IPS DF 19.7 (cell line): ENCODE measurements at places on chromosomes 3 and 15.

GRCh38 chr3:26260139-26260538, 362.4 kb upstream of the LRRC3B start:
- no peak for DNase-seq

DNA sequence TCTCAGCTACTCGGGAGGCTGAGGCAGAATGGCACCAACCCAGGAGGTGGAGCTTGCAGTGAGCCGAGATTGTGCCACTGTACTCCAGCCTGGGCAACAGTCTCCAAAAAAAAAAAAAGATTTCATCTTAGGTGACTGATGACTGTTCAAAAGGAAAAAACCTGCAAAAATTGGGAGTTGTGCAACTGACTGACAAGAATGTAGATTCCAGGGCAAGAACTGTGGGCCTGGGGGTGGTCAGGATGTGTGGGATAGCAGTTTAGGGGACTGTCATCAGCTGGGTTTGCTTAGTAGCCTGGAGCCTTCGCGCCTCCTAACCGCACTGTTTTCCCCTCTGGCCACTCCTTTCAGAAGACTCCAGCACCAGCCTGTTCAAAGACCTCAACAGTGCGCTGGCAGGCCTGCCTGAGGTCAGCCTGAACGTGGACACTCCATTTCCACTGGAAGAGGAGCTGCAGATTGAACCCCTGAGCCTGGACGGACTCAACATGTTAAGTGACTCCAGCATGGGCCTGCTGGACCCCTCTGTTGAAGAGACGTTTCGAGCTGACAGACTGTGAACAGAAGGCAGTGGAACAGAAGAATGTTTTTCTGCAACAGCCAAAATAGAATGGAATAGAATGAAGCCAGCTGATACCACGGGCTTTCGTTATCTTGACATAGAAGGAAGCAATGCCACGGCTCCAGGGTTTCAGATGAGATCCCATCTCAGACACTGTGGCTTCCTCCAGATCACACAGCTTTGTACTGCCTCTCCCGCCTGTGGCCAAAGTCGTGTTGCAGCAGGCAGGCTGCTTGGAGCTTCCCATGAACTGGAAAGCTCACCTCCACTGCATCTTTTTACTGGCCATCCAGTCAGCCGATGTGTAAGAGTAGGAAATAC, 75.3 kb upstream of the BLM start:
- DNase-seq, result no peak

DNA sequence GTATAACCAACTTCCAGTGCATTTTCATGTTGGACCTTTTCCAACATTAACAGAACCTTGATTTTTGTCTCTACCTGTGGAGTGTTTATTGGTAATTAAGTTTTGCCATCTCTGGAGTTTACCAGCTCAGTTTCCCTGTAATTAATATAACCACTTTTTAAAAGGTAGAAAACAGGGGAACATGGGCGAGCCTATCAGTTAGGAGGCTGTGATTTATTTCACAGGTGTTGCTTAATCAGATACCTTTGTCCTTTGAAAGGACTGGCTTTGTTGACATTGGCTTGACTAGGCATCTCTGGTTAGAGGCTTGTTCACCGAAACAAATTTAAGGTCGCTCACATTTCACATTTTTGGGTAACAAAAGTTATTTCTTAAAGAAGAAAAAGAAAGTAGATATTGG, 622 bp downstream of the NAALADL2 start:
- DNase-seq, result no peak

DNA sequence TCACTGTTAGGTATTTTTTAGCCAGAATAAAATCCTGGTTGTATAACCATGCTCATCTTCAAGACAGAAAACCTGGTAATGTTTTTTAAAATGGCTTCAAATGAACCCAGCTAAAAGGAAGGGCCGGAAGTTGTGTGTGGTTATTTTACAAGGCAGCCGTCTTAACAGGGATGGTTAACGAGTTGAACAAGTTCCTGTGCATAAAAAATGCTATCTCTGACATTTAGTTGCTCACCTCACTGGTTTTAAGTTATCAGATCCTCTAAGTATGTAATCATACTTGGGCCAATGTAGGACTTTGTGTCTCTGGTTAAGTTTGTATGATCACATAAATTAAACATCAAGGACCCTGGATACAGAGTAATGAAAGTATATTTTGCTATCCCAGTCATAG, 2.1 kb downstream of the ATP11B start:
- no peak for DNase-seq

- DNase-seq, result no peak
Observed at GRCh38 chr3:172002512-172003078, 36.8 kb upstream of the FNDC3B start.

DNA sequence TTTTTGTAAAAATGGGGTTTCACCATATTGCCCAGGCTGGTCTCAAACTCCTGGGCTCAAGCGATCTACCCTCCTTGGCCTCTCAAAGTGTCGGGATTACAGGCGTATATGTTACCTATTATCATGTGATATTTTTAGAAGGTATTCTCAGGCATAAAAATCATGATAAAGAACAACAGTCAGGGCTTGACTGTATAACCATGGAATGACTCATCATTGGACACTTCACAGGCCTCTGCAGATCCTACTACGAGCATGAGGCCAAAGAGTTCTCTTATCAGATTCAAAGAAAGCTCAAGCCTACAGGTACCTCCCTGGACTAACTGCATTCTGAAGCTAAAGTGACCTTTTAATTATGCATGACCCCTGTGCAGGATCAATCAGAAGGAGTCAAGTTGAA, 91.7 kb upstream of the PRICKLE2 start:
- DNase-seq, result no peak

DNA sequence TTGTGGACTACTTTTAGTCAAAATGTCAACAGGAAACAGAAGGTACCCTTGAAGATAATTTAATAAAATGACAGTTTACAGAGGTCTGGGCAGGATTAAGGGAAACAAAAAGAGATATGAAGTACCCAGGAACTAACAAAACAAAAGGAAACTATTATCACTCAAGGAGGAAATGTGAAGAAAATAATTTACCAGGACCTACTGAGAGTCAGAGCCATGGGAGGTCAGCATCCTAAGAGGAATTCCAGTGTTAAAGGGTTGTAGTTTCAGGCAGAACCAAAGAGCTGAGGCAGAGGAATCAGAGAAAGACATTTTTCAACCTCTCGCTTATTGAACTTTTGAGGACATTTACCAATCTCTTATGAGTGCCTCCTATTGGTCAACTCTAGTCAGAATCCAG, 408.9 kb upstream of the CBLB start:
- no peak for DNase-seq

DNA sequence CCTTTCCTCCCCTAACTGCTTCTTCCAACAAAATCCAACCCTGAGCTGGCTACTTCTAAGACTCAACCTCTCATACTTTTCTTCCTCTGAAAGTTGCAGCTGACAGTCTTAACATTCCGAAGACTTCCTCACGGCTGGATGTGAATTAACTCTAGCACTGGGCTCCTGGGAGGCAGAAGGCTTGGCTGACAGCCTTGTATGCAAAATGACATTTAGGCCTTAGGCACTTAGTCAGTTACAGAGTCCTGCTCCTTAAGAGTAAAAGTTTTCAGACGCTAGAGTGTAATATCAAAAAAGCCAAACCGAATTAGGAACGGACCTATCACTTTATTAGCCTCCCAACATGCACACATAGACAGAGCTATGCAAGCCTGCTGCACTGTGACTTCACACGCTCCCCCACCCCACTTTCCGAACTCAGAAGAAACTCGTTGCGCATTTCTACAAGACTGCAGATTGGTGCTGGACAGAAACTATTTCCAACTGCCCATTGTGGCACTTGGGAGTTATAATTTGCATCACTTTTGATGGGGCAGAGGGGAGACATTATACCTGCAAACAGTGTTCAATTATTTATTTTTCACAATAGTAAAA, 15.5 kb upstream of the ANXA2 start:
- DNase-seq, result no peak

DNA sequence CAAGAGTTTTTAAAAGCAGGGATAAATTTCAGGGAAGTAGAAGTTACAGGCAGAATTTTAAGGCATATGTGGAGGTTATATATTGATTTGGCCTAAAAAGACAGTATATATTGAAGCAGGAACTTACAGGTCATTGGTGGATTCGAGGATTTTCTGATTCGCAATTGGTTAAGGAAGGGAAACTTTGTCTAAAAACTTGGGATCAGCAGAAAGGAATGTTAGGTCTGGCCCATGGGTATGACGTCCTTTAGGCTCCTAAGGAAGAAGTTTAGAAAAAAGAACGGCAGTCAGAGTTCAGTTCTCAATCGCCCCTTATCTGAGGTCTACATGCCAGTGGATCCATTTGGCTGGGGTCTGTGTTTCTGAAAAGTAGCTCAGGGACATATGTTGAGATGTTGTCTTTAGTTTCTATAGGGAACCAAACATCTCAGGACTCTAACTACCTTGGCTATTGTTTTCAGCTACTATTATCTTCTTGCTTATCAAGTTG, 33.2 kb upstream of the ACP3 start:
- no peak for DNase-seq

DNA sequence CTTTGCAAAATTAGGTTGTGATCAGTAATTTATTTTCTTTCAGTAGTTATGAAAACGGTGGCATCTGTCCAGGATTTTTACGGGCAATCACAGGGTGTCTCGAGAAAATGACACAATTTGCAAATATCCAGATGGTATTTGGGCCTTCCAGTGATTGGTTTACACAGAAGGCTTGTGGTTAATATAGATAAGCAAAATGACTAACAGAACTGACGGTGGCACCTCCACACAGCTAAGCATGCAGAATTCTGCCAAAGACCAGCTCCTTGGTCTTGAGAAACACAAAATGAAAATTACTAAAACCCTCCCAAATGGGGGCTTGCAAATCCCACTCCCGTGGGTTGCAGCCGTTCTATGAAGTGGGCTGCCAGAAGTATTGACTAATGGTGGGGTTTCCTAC, 5.5 kb downstream of the ARHGEF3 start:
- no peak for DNase-seq

GRCh38 chr15:82371656-82372055, 22.4 kb upstream of the GOLGA6L10 start:
- no peak for DNase-seq

GRCh38 chr3:177491296-177492032, 294.2 kb upstream of the TBL1XR1 start:
- no peak for DNase-seq

DNA sequence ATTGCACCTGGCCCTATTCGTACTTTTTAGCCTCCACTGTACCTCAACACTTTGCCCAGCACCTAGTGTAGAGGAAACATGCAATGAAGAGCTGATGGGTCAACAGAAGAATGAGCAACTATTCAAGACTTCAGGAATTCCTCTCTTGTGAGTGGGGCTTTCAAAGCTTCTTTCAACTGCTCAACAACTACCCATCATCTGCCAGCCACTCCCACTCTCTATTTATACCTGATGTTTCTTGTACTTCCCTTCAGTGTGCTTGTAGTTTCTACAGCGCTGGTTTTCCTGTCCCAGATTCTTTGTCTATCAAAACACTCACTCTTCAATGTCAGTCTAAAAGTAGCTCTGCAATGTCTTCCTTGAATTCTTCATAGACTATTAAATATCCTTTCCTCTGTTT, 168.3 kb upstream of the LPP start:
- no peak for DNase-seq

DNA sequence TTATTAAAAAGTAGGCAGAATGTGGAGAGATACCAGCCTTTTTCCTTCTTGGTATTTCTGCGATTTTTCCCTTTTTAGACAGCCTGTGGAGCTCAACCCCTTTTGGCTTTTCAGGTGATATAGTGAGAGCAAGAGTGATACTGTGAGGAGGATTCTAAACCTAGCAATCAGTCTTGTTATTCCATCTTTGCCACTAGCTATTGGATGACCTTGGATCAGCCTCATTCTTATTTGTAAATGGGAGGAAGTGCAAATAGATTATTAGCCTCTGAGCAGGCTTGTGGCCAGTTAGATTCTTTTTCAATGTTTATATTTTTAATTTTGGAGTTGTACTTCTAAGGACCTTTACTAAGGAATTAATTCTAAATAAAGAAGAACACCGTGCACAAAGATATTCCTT, 34.0 kb downstream of the IQGAP1 start:
- DNase-seq, result no peak

GRCh38 chr3:52479037-52479876, 15.9 kb upstream of the STAB1 start:
- DNase-seq, result no peak

DNA sequence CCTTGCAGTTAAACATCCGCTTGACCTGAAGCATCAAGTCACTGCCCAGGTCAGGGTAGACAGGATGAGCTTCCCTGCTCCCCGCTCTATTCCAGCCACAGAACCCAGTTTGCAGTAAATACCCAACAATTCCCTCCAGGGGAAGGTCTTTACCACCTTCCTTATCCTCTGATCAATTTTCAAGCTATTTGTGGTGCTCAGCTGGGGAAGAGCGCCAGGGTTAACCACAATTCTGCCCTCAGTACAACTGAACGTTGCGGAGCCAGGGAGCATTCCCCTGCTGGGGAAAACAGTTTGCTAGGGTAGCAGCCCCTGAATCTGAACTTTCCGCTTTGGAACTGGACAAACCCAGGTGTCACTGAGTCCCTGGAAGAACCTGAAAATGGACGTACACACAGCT, 28.5 kb downstream of the RBPMS2 start:
- no peak for DNase-seq

GRCh38 chr15:36406366-36406765, 173.1 kb upstream of the CDIN1 start:
- DNase-seq, result no peak

GRCh38 chr15:31732726-31733125, 297.6 kb upstream of the CHRNA7 start:
- DNase-seq, result no peak

- no peak for DNase-seq
Observed at GRCh38 chr3:186361762-186362536, at the start of gene DGKG. Gene DGKG (minus strand): TSS chr3:186362234. CDS start chr3:186320459, 41,775 bp downstream.

DNA sequence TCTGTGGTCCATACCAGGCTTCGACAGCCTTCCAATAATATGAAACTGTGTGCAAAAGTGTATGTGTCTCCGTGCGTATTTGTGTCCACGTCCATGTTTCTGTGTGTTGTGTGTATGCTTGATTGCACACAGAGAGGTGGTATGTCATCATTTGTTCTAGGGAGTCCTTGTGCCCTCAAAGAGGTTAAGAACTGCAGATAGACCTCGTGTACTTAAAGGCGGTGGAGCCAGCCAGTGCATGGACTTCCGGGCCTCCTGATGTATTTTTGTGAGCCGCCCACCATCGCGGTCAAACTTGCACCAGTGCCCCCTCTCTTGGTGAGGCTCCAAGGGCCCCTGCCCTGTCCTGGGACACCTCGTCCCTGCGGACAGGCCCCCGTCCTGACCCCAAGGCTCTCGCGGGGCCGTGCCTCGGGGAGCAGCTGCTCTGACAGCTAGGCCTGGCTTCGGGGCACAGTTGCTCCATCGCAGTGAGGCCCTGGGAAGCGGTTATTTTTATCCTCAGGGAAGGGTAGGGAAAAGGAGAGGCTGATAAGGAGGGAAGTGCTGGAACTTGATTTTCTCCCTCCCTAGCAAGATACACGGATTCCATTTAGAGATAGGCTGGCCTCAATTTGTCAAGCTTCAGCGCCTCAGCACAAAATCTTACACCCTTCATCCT, 1.2 kb upstream of the RYK start:
- no peak for DNase-seq

- DNase-seq, result no peak
Observed at GRCh38 chr3:126553284-126554084, 5.2 kb downstream of the C3orf22 start.
